ENCODE measurements at places on chromosomes 5 and 9.

- DNase-seq, result no peak
Measured at GRCh38 chr5:141835928-141836670, 42.1 kb downstream of the PCDH1 start.

DNA sequence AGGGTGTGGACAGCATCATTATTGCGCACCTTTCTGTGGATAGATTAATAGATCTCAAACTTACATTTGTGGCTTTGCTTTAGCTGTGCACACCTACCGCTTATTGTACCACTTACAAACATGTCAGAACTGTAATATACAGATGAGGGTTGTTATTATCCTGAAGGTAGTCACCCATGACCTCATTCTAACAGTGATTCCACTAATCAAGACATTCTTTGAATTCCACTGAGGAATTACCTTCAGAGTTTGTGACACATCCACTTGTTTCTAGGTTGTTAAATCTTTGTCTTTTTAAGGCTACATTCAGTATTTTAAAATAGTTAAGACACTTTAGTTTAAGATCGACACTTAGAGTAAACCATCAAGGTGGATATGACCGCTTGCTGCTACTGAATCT is 7.8 kb downstream of the KCNV2 start:
- DNase-seq, result no peak

DNA sequence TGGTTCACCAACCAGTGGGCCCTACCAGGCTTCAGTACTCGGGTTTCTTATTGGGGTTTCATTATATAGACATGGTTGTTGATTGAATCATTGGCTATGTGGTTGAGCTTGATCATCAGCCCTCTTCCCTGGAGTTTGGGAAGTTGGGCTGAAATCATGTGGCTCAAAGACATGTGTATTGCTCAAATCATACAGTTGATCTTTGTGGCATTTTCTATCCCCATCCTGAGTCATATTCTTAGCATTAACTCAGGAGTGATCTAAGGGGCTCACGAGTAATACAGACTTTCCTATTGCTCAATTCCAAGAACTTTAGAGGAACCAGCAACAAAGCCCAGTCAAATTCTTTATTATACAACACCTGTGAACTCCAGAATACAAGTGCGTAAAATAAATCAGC is 66.2 kb downstream of the SMC5 start:
- no peak for DNase-seq

DNA sequence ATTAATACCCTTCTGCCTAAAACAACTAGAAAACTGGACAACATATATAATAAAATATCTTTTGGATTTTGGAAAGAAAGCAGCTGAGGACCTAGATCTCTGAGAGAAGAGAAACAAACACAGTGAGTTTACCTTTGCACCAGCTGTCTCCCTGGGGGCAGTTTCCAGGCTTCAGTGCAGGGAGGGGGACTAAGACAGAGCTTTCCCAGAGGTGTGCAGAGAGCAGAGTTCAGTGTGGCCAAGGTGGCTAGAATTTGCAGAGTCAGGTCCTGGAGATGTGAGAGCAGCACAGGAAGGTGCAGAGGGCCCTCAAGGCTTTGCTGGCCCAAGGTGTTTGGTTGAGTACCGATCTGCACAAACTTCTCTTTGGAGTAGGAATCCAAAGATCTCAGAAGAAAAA is 26.3 kb upstream of the PTPDC1 start:
- no peak for DNase-seq

- no peak for DNase-seq
Measured at GRCh38 chr5:137630972-137631370, 104.9 kb downstream of the KLHL3 start.

- no peak for DNase-seq
Measured at GRCh38 chr9:426264-426663, 211.6 kb downstream of the DOCK8 start.

DNA sequence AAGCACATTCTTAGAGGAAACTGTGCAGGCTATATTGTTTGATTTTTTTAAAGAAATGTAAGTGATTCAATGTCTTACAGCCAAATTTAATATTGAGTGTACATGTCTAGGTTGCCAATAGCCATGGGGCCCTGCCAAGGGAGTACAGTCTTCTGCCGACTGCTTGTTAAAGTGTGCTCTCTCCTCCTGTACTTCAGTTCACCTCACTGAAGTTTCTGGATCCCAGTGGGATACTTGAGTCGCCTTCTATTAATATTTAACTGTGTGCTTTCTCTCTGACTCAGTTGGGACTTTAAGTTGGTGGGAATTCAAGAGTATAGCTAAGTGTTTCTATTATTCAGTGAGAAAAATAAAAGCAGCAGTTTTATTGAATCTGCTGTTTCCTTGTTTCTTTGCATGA is 44.5 kb upstream of the C5orf47 start:
- no peak for DNase-seq

- no peak for DNase-seq
Measured at GRCh38 chr9:130432796-130433167, 12.0 kb upstream of the ASS1 start.

- peak; percentile 76 for DNase-seq
Measured at GRCh38 chr5:172707285-172708182, 63.5 kb downstream of the DUSP1 start.

GRCh38 chr9:37001459-37001858 is 32.6 kb downstream of the PAX5 start:
- peak; percentile 34 for DNase-seq

DNA sequence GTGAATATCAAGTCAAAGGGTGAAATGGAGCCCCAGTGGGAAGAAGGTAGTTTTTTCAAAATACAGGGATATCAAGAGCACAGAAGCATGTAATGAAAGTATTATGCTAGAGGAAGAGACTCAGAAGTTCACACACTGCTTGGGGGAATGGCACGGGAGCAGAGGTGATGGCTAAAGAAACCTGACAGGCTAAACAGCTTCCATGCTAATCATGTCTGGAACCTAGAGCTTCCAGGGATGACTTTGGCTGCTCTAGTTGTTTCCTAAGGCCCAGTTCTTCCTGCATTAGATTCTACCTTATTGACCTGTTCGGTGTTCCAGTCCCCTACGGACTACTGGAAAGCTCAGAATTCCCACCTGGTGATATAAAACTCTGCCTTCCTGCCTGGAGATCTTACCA is 34.3 kb downstream of the TRIM32 start:
- DNase-seq, result no peak

DNA sequence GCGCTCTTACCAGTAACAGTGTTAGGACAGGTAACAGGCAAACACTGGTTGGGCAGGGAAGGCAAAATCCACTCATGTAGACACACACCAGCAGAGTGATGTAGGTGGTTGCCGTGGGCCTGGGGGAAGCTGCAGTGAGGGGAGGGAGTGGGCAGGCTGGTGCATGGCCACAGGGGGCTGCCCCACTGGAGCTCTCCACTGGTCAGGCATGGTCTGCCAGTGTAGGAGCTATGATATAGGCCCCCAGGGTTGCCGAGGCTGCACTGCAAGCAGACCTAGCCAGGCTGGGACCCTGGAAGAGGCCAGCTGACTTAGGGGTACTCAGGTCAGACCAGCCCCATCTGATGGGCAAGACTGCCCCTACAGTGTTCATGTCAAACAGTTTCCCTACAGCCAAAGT is 154.6 kb downstream of the GDNF start:
- DNase-seq, result no peak

DNA sequence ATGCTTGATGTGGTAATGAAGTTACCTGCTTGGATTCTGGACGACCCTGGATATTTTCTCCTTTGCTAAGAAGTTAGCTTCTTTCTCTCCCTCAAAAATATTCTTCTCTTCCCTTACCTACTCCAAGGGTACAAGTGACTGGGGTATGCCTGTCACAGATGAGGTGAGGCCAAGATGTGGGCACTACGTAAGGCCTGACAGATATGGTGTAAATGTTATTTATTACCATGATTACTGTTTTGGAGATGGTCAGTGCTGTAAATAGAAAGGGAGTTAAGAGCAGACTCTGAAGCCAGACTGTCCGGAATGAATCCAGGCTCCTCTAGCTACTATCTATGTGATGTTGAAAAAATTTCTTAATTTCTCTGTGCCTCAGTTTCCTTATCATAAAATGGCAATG is 1.1 kb upstream of the KIAA1958 start:
- no peak for DNase-seq

DNA sequence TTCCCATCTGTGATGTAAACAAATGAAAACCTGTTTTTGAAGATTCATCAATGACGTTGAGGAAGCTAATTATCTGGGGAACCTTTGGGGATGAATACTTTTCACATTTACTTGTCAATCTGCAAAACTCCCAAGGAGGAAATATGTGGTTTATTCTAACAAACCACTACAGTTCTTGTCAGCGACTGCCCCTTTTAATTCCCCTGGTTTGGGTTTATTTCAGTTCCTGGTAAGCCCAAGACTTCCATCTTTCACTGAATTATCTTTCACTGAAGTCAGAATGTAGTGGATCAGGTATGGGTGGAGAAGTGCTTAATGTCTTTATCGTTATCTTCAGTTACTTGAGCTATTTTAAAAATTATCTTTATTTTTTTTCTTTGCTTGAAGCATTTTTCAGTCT is 40.2 kb downstream of the TLR4 start:
- DNase-seq, result no peak

GRCh38 chr5:109805472-109805871 is 115.7 kb downstream of the MAN2A1 start:
- DNase-seq, result no peak

GRCh38 chr9:6929441-6930215 is 171.9 kb downstream of the KDM4C start:
- no peak for DNase-seq

- DNase-seq, result no peak
Measured at GRCh38 chr9:85676790-85677189, 65.0 kb downstream of the AGTPBP1 start.
